ENCODE measurements at places on chromosomes 11 and 22.
A peak's percentile ranks its signal among the peaks of the same experiment; 100 is the strongest.

GRCh38 chr11:1473786-1474185 is 12.8 kb downstream of the MOB2 start:
- DNase-seq = no peak

DNA sequence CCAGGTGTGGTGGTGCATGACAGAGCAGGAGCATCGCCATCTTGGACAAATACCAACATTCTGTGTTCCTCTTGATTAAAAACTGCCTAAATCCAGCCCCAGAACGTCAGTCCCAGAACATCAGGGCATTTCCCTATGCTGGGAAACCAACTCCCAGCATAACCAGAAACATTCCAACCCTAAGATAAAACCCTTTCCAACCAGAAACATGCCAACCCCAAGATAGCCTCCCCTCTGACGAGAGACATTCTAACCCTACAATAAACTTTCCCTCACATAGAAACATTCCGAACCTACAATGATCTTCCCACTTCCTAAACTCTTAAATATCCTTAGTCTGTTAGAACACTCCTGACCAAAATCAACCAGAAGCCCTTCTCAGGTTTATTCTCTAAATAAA is 11.6 kb downstream of the PLAAT4 start:
- DNase-seq = no peak

DNA sequence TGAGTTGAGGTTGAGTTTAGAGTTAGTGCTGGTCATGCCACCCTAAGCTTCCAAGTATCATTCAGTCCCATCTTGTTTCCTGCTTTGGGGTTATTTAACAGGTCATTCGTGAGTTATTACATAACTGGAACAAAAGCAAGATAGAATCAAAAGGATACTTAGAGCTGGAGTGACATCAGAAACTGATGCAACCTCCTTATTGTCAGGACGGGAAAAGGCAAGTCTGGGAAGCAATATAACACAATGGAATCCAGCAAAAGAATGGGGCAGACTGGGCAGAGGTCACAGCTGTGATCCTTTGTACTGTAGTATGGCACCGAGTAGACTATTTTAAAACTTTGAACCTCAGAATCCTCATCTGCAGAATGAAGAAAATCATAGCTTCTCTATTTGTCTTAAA is 4.4 kb upstream of the PRSS23 start:
- no peak for DNase-seq

- no peak for DNase-seq
Observed at GRCh38 chr22:37371911-37372310, 55.4 kb downstream of the ELFN2 start.

DNA sequence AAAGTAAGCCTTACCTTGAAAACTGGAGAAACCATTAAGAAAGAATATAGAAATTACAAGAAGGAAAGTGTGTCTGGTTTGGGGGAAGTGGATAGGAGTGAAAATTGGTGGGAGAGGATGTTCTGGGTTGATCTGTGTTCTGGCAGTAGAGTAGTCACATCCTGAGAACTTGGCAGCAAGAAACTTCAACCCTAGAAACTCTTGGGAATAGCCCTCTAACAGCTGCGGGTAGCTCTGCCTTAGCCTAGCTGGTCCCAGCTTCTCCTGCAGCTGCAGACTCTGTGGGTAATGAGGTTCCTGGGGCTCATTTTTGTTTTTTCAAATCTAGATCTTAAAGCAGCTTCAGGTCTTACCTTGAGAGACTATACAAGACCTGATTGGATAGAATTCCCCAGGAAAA is 24.2 kb upstream of the OR6X1 start:
- DNase-seq = no peak

DNA sequence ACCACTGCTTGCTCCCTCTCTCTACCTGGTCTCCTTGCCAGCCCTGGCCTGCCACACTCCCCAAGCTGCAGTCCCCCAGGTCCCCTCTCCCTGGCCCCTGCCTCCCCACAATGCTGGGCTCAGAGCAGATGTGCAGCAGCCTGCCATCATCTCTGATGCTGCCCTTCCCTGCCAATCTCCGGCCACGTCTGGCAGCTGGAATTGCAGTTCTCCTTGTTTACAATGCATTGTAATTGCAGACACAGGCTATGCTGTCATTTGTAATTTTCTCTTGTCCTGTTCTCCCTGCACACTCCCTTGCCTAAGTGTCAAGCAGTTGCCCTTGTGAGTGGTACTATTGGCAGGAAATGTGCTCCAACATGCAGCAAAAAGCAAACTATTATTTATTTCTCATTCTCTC is 222.3 kb downstream of the NTM start:
- no peak for DNase-seq

GRCh38 chr11:13923182-13923581 is 39.3 kb upstream of the SPON1 start:
- DNase-seq = no peak

GRCh38 chr11:44780940-44781631 is 54.3 kb downstream of the TSPAN18 start:
- no peak for DNase-seq

- DNase-seq = no peak
Observed at GRCh38 chr11:122773781-122774266, 64.5 kb upstream of the CRTAM start.

GRCh38 chr22:39316440-39317083 is 2.9 kb downstream of the RPL3 start:
- peak; percentile 65 for DNase-seq

DNA sequence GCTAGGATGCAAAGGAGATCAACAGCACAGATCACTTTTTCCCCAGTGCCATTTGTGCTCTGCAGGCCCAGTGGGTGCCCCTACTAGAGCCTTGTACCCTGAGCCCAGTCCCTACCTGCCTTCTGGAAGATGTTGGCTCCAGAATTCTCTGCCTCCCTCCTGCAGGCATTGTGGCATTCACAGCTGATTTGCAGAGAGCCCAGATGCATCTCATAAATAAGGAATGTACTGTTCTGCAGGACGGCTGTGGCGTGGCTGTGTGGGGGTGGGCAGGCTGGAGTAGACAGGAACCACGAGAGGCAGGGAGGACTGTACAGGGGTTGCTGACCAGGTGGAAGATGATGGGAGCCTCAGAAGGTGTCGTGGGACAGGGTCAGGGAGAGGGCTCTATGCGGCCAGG is 11.2 kb upstream of the MIAT start:
- no peak for DNase-seq

Data from activated naive CD8-positive, alpha-beta T cell treated with anti-CD3 and anti-CD28 coated beads, Interleukin-2, amount 50 U/mL, for 16 hours (primary cell).